Activated CD4-positive, alpha-beta T cell treated with anti-CD3 and anti-CD28 coated beads, Interleukin-2, amount 50 U/mL, for 16 hours (primary cell): ENCODE measurements at places on chromosomes 4 and X.

- DNase-seq = no peak
Measured at GRCh38 chr4:153409924-153410501, 56.1 kb upstream of the TMEM131L start.

- no peak for DNase-seq
Measured at GRCh38 chrX:108235986-108236385, 144.4 kb downstream of the ATG4A start.

GRCh38 chr4:132502096-132502552 is 647.0 kb upstream of the PCDH10 start:
- peak; percentile 3 for DNase-seq

- DNase-seq = no peak
Measured at GRCh38 chrX:120021927-120022326, 55.6 kb downstream of the RHOXF2B start.

- DNase-seq = no peak
Measured at GRCh38 chr4:76606645-76607265, 171.7 kb downstream of the SHROOM3 start.

DNA sequence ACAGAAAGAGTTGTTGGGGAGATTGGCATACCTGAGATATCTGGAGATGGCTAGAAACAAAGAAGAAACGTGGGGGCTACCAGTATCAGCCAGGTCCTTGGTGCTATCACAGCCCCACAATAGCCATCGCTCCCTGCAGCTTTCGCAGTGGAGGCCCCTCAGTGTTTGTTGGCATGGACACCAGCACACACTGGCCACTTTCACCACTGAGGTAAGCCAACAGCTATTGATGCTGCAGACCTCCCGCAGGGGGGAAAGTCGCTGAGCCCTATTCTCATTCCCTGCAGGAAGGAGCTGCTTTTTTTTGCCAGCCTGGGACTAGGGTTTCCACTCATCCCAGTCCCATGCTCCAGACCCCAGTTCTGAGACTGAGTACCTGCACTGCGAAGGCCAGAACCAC is 879.2 kb upstream of the IGFBP7 start:
- DNase-seq = no peak

GRCh38 chr4:26647523-26648224 is 63.8 kb downstream of the TBC1D19 start:
- DNase-seq = no peak

DNA sequence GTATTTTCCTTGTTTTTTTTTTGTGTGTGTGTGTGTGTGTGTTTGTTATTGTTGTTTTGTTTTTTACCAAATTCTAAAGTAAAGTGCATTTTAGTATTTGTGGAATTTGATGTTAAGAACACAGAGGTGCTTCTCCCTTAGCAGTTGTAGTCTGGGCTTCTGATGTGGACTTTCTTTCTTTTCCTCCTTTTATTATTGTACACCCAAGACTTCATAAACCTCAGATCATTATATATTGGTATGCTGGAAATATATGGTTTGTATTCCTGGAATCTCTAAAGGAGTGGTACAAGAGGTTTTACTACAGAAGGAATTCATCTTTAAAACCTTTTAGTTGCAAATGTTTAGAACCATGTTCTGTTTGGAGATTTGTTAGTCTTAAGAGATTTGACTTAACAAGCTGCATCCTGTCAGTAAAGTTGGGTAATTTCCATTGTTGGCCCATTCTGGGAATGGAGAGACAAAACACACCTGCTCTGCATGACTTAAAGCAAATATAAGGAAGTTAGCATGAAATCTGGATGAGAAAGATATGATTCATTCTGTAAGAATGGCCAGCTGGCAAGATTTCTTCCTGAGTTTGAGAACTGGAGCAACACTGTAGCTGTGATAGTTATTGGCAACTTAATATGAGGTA is 64.0 kb downstream of the SMAD1 start:
- no peak for DNase-seq

DNA sequence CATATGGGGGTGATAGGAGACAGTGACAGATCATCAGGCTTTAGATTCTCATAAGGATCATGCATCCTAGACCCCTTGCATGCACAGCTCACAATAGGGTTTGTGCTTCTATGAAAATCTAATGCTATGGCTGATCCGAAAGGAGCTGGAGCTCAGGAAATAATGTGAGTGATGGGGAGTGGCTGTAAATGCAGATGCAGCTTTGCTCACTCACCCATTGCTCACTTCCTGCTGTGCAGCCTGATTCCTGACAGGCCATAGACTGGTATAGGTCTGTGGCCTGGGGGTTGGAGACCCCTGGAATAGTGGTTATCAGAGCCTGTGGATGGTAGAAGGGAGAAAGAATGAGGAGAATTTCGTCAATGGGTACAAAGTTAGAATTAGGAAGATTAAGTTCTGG is 2751.1 kb downstream of the ARAP2 start:
- DNase-seq = no peak

DNA sequence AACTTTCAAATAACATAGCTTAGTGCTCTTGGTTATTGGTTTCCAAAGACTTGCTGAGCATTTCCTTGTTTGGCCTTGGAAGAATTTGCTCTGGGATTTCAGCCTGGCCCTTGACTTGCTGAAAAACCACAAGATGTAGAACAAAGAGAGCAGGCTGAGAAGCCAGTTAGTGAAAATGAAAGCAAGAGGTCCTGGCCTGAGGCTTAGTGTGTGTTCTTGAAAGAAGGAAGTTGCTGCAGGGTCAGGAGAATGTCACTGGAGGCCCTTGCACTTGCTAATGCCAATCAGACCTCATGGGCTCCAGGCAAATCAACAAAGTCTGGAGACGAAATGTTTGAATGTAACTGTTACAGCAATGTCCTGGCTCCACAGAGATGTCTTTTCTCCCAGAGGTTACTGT is 79.4 kb downstream of the SYNPO2 start:
- peak; percentile 29 for DNase-seq

DNA sequence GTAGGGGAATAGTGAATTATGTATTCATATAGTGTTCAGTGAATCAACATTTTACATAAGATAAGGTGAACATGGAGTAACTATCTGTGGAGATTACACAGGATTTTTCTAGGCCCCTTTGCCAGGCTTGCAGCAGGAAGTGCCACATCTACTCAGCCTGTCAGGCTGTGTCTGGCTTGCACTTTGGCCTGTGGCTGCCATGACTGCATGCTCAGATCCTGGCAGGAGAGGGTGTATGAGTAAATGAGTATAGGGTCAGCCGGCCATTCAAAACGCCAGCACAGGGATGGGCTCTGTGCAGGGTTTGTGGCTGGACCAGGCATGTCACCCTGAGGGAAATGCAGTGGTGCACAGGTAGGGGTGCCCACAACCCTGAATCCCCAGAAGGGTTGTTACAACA is 51.9 kb downstream of the UBQLN2 start:
- no peak for DNase-seq

- DNase-seq = no peak
Measured at GRCh38 chr4:98411731-98412130, 150.5 kb downstream of the RAP1GDS1 start.

- no peak for DNase-seq
Measured at GRCh38 chr4:90127706-90128345, 632 bp downstream of the CCSER1 start.

GRCh38 chrX:70479247-70479921 is 34.7 kb downstream of the DLG3 start:
- no peak for DNase-seq

DNA sequence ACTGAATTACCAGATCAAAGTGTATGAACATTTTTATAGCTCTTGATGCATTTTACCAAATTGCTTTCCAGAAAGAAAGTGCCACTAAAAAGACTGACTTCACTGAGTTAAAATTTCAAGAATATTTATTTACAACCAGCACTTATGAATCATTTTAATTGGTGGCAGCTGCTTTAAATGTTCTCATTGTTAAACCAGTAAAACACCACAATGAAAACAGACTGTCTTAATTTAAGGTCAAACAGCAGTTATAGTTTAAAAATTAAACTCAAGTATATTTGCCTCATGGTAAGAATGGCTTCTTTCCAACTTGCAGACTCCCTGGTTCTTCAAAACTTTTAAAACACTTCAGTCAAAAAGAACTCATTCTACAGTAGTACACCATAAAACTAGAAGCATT is 36.9 kb downstream of the AMMECR1 start:
- DNase-seq = no peak

GRCh38 chr4:56086561-56086960 is 137.8 kb downstream of the CEP135 start:
- DNase-seq = no peak

GRCh38 chr4:13526658-13527057 is 17.6 kb downstream of the NKX3-2 start:
- no peak for DNase-seq

GRCh38 chrX:111262086-111262485 is 8.2 kb downstream of the CAPN6 start:
- DNase-seq = no peak

- DNase-seq = peak; percentile 97
Measured at GRCh38 chr4:38310446-38311043, 350.3 kb downstream of the PTTG2 start.

DNA sequence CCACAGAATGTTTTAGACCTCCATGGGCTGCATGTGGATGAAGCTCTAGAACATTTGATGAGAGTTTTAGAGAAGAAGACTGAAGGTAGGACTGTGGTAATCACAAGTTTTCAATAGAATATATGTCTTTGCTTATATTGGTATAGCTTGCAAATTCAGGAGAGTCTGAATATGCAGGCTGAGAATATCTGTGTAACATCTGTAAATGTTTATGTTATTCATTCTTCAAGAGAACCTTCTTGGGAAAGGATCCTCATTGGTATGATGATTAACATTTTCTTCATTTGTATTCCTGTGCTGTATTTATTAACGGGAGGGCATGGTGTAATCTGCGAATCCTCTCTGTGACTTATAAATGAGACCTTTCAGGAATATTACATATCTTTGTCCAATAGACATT is 52.1 kb upstream of the RHOH start:
- DNase-seq = no peak

DNA sequence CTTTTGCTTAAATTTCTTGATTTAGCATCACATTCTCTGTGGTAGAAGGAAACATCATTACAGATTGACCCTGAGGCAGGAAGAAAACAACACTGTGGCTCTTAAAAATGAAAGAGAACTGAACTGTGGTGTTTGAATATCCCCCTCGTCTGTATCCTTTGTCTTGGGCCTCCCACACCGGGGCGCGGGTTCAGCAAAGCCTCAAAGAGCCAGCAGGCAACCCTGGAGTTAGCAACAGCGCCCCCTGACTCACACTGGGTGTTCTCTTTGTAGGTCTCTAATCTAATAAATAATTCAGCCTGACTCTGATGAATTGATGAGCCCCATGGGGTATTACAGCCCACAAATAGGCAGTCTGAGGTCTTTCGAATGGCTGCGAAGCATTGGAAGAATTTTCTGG is 46.1 kb upstream of the CTSO start:
- no peak for DNase-seq

- DNase-seq = no peak
Measured at GRCh38 chrX:2542826-2543521, 42.2 kb upstream of the DHRSX start.

GRCh38 chrX:101287402-101287801 is 3.7 kb downstream of the TAF7L start:
- DNase-seq = peak; percentile 47

DNA sequence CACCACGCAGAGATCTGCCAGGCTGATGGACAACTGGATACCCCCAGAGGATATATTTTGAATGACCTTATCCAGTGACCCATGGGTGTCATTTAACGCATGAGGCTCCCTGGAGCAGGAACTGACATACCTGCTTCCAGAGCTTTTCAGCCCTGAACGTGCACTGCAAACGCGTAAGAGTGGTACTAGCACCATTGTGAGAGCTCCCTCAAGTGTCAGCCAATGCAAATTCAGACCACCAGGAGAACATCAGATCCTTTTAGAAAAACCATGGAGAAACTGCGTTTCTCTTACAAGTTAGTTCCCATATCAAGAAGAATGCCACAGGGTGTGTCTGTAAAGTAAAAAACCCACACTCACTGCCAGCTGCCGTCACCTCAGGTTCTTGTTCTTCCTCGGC is 7.3 kb downstream of the TREX2 start:
- DNase-seq = no peak

GRCh38 chr4:8905773-8906667 is 34.4 kb upstream of the HMX1 start:
- no peak for DNase-seq

DNA sequence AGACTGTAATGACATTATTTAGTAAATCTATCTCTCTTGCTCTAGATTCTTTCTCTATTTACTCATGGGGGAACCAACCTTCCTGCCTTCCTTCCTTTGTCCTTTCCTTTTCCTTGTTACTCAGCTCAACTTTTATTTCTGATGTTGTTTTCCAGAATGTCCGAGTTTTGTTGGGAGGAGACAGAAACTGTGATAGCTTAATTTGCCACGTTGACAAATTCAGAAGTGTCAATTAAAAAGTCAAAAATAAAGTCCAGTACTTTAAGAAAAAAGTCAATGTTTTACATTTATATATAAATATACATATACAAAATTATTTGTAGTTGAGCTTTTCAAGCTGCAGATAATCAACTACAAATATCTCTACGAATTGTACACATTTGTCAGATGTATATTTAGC is 1187.7 kb downstream of the ADGRL3 start:
- DNase-seq = no peak

DNA sequence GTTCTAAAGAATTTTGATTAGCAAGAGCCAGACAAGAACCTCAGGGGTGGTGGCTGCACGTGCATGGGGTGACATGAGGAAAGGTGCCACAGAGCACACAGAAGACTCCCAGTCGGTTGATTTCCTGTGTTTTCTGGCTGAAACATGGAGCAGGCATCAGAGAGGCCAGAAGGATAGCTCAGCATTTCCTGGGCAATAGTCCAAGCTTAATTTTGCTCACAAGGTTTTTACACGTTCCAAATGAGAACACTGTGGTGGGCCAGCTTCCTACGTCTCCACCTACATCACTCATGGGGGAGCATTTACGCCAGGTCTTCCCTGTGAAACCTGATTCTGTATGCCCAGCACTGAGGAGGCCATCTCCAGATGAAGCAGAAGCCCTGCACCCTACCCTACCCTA is 212.5 kb upstream of the CLNK start:
- DNase-seq = no peak

GRCh38 chr4:83172371-83172770 is 57.8 kb upstream of the PLAC8 start:
- no peak for DNase-seq

DNA sequence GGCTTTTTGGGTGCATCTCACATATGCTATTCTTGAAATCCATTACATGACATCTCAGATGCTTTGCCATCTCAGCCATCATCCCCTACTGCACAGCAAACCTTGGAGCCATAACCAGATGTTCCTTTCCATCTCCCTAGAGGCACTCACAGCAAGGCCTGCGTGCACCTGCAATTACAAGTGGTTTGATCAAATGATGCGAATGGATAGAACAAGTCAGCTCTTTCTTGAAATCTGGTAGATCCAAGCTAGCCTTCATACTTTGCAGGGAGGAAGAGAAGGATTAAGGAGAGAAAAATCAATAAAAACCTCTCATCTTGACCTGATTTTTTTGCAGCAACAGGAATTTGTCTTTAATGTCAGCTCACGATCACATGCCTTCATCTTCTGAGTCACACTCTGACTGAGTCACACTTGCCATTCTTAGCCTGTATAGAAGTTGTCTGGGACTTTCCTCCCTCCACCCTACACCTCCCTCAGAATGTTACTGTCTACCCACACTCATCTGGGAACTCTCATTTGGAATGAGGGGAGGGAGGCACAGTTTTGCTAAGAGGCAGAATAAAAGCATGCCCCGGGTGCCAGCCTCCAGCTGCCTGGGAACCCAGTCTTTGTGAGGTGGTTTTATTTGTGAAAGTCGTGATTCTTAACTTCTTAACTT is 11.9 kb upstream of the TRIML1 start:
- DNase-seq = peak; percentile 2
